Upper lobe of left lung (tissue), 6 donors: ENCODE measurements at places on chromosomes 13 and 19.

DNA sequence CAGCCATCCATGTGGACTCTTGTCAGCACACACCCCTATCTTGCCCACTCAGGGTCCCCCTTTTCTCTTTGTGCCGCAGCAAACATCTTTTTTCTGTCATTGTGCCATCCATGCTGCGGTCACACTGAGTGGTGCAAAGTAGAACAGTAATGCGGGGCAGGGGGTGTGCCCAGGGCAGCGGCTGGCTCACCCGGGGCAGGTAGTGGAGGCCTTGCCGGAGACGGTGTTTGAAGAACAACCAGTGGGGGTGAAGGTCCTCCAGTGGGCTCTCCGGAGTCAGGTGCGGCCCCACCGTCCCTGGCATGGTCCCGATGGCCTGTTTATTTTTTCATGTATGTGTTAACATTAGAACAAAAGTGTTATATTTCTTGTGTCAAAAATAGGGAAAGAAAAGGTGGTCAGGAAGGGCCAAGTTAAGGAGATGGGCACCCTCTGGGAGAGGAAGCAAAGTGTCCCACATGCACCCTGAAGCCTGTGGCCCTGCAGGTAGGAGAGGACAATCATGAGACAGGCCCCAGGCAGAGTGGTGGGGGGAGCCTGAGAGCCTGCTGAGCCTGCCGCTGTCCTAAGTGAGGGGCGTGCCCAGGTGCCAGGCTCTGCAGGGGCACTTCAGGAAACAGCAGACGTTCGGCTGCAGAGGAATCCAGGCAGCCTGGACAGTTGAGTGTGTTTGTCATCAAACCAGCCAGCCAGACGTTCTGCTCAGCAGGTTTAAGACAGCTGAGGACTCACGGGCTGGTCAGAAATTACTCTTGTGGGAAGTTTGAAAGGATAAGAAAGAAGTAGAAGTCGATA is 12.3 kb downstream of the TSSK6 start:
- H3K4me1 ChIP-seq, result no peaks in the 10 kb centered on the region
- no peak overlapping the region for H3K27ac ChIP-seq
- no peaks in the 10 kb centered on the region for H3K27me3 ChIP-seq

DNA sequence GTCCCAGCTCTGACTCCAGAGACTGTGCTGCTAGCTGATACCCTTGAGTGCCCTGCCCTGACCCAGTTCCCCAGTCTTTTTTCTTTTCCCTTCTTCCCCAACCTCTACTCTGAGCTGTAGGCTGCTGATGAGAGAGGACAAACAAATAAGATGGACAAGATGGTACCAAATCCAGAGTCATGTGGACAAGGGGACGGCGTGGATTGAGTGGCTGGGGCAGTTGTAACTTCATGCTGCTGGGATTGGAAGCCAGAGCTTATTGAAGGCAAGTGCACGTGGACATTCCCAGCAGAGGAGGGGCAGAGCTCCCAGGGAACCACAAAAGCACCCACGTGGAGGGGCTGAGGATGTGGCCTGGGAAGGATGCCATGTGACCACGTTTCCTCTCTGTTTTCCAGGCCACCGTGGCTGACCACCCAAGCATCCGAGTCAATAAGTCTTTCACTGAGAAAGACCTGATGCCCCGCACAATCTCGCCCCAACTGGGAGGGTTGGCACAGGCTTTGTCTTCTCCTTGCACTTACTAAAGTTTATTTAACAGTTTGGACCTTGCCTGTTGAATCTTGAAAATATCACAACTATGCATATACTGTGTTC is 323.3 kb upstream of the ZNF507 start:
- peaks cover 10% of the 10 kb centered on the region for H3K4me1 ChIP-seq
- no peak overlapping the region for H3K27ac ChIP-seq
- no peaks in the 10 kb centered on the region for H3K36me3 ChIP-seq
- H3K4me3 ChIP-seq, result no peak overlapping the region
- DNase-seq, result no peak

DNA sequence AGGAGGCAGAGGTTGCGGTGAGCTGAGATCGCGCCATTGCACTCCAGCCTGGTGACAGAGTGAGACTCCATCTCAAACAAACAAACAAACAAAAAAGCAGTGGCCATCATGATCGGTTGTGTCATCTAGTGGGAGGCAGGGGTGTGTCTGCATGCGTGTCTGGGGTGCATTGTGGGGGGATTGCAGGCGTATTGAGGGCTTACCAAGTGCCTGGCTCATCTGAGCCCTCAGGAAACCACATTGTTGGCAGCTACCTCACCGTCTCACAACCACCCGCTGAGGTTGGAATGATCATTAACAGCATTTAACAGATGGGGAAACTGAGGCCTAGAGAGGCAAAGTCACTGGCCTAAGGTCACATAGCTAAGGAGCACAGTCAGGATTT is 30.5 kb downstream of the NFIC start:
- no peak for DNase-seq
- H3K27ac ChIP-seq, result peak overlapping the region; percentile 97
- no peaks in the 10 kb centered on the region for H3K36me3 ChIP-seq

DNA sequence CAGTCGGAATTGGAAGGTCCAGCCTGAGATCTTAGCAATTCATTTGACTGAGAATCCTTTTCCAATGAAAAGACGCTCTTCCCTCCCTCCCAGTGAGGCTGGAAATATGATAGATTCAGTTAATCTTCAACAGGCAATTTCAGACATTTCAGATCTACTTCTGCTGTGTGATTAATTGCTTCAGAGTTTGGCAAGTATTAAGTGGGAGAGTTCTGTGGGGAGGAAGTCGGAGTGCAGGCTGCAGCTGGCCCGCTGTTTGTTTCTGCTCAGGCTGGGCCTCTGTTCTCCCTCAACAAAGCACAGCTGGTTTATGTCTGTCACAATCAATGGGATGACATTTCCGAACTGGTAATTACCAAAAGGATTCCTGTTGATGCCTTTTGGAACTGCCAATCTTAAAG is 178.2 kb downstream of the NDFIP2 start:
- H3K4me3 ChIP-seq, result no peak overlapping the region
- no peak for DNase-seq
- H3K4me1 ChIP-seq, result peaks cover 6% of the 10 kb centered on the region
- H3K36me3 ChIP-seq, result no peaks in the 10 kb centered on the region

DNA sequence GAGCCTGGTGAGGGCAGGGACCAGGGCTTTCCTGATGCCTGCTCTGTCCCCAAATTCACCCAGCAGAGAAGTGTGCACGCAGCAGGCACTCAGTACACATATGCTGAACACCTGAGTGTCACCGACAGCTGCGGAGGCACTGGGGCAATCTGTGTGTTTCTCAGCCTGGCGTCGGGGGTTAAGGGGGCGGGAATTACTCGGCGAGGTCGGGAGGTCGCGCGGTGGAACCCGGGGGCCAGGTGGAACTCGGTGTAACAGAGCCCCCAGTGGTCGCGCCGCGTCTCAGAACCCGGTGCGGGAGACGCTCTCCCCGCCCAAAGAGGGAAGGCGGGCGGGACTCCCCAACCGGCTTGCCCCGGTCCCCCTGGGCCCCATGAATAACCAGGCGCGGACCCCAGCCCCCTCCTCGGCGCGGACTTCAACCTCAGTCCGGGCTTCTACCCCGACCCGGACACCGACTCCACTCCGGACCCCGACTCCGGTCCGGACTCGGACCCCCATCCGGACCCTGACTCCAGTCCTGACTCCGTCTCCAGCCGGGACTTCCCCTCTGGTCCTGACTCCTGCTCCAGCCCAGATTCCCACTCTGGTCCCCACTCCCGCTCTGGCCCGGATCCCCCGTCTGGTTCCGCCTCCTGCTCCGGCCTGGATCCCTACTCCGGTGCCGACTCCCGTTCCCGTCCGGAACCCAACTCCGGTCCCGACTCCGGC is at the start of gene SELENOV:
TSS of gene SELENOV (plus strand) at position 300 of the 711 bp plus-strand sequence. CDS start at position 374, 74 bp downstream.
- peak; percentile 79 for DNase-seq
- peak within 1 kb of the TSS; percentile 6 for H3K4me3 ChIP-seq
- peaks cover 12% of the 10 kb centered on the region for H3K4me1 ChIP-seq
- H3K27ac ChIP-seq, result no peak within 1 kb of the TSS
- H3K27me3 ChIP-seq, result peaks cover 29% of the 10 kb centered on the region

- no peak overlapping the region for H3K4me3 ChIP-seq
- H3K36me3 ChIP-seq, result no peaks in the 10 kb centered on the region
- no peak overlapping the region for H3K27ac ChIP-seq
These were observed 17.5 kb upstream of the FREM2 start for GRCh38 chr13:38669234-38669964.

- no peaks in the 10 kb centered on the region for H3K36me3 ChIP-seq
- peaks cover 27% of the 10 kb centered on the region for H3K27me3 ChIP-seq
- no peak overlapping the region for H3K27ac ChIP-seq
- DNase-seq, result no peak
These were observed 19.9 kb downstream of the ONECUT3 start for GRCh38 chr19:1773184-1773583.

DNA sequence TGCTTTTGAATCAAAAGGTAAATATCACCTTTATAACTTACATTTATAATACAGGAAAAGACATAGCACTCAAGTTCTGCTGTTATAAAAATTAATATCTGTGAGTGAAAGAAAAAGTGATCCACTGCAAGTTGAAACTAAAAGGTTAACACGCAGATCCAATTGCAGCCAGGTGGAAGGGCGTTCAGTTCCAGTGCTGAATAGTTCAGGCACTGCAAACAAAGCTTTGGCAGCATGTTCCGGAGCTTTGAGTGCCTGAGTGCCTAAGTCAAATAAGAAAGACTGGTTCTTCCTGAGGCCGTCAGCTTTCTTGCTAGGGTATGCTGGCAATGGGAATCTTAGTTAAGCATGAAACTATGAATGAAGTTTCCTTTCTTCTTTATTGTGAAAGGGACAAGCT is 200.3 kb downstream of the LMO7 start:
- no peaks in the 10 kb centered on the region for H3K4me1 ChIP-seq
- DNase-seq, result no peak
- peaks cover 11% of the 10 kb centered on the region for H3K36me3 ChIP-seq
- no peak overlapping the region for H3K27ac ChIP-seq

DNA sequence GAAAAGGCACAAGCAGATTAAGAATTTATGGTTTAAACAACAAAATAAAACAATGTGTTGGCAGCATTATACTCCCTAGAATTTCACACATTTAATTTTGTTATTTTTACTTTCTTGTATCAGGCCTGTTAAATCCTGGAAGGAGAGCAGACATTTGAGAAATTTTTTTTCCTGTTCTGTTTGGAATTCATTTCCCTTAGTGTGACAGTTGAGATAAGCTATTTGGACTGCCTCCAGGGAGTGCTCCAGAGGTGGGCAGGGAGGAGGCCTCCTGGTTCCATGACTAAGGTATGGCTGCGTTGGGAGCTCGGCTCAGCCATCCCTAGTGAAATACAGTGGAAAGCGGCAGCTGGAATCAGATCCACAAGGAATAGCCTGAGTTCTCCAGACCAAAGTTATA is 185.7 kb downstream of the KCNRG start:
- H3K36me3 ChIP-seq, result no peaks in the 10 kb centered on the region
- H3K27me3 ChIP-seq, result no peaks in the 10 kb centered on the region
- H3K4me1 ChIP-seq, result no peaks in the 10 kb centered on the region
- DNase-seq, result no peak
- no peak overlapping the region for H3K4me3 ChIP-seq

GRCh38 chr13:59700281-59700680 is 463.4 kb downstream of the DIAPH3 start:
- H3K27me3 ChIP-seq, result no peaks in the 10 kb centered on the region
- H3K4me3 ChIP-seq, result no peak overlapping the region
- no peak overlapping the region for H3K27ac ChIP-seq
- no peak for DNase-seq

DNA sequence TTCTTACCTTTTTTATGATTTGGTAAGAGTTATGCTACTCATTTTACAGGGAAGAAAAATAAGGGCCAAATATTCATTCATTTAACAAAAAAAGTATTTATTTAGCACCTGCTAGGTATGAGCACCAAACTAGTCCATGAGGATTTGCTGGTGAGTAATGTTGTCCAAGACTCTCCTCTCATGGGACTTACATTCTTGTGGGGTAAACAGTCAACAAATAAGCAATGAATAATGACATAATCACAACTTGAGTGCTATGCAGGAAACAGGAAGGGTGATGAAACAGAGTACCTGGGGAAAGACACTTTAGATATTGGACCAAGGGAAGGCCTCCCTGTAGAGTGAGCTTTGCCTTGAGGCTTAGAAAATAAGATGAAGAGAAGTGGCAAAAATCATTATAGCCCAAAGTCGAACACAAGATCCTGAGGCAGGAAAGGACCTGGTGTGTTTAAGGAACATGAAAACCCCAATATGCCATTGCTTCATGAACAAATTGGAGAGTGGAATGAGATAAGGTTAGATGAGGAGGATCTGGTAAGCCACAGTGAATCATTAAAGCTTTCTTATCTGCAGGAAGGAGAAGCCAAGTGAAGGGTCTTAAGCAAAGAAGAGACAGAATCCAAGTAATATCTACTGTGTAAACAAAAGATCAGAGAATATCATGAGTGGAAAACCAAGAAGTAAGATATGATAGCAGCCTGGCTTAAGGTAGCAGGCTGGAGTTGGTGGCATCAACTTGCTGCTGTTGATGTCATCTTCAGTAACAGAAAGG is 294.5 kb upstream of the NBEA start:
- no peak for DNase-seq
- H3K27ac ChIP-seq, result no peak overlapping the region
- H3K36me3 ChIP-seq, result no peaks in the 10 kb centered on the region
- no peaks in the 10 kb centered on the region for H3K4me1 ChIP-seq

DNA sequence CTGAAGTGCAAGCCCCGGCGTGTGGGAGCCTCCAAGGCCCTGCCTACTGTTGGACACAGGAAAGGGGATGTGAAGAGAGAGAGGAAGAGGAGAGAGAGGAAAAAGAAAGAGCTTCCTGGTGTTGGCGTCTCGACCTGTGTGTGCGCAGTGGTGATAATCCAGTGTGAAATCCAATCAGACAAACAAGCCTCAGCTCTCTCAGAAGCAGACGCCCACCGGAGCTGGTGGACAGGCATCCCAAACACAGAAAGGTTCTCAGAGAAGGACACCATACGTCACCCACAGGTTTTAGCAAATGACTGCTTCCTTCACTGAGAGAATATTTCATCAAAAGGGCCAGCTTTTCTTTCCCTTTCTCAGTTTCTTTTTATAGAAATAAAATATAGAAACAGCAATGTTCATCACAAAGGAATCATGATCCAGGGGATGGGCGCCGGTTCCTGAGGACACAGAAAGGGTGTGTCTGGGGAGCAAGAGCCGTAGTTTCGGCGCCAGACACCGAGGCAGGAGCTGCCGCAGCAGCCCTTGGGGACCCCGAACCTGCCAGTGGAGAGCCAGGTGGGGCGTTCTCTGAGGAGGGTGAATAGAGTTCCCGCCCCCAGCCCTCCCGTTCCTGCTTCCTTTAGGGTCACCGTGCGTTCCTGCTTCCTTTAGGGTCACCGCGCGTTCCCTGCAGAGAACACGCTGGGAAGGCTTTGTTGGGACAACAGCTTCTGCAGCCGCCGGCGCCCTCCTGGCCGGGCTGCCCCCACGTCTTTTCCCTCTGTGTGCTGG is 145.8 kb upstream of the SOX1 start:
- no peak overlapping the region for H3K4me3 ChIP-seq
- no peaks in the 10 kb centered on the region for H3K27me3 ChIP-seq
- no peaks in the 10 kb centered on the region for H3K36me3 ChIP-seq
- peak; percentile 1 for DNase-seq

DNA sequence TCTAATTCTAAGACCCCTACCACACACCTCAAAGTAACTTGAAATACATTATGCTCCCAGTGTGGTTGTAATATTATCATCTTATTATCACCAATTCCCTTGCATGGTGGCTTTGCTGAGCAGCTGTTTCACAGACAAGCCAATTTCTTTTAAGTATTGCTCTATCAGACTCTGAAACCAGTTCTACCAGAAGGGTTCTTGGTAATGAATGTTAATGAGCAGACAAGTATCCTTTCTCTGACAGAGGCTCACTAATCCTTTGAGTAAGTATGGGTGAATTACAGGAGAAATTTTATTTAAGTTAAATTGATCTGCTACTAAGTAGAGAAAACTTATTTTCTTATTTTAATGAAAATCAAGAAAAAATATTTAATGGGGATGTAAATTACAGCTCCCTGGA is 326.0 kb downstream of the GPC6 start:
- no peaks in the 10 kb centered on the region for H3K27me3 ChIP-seq
- H3K27ac ChIP-seq, result no peak overlapping the region
- DNase-seq, result no peak
